Osteoblast (primary cell): ENCODE measurements at places on chromosomes 2 and 18. TPM values are rescaled to one million over a fixed set of nuclear protein-coding genes. Genes with fewer than 3 reads are reported as not detected.

ACVR1C gene
- total RNA-seq, result 0.29 and 0.36 TPM in 2 replicates

GPR39 gene
- total RNA-seq, result 3.6 and 4.4 TPM in 2 replicates

RTP5 gene
- not detected in 2 replicates for total RNA-seq

RFTN2 gene
- 14.5 and 18.6 TPM in 2 replicates for total RNA-seq

ALS2 gene
- total RNA-seq, result 38.9 and 39.1 TPM in 2 replicates

PKP4 gene
- 47.4 and 54.5 TPM in 2 replicates for total RNA-seq

RALBP1 gene
- 78.7 and 90.8 TPM in 2 replicates for total RNA-seq

IWS1 gene
- total RNA-seq, result 28.3 and 36.6 TPM in 2 replicates

TEX44 gene
- not detected in 2 replicates for total RNA-seq

KCNG2 gene
- not detected in 2 replicates for total RNA-seq

CBLN2 gene
- total RNA-seq, result under 0.01 TPM in 1 of 2 replicates, not detected in the other

FSIP2 gene
- total RNA-seq, result under 0.01 TPM in 2 replicates

NPAS2 gene
- 8.3 and 8.7 TPM in 2 replicates for total RNA-seq

PTCD3 gene
- 55.0 and 61.6 TPM in 2 replicates for total RNA-seq

SERPINB3 gene
- total RNA-seq, result not detected in 2 replicates

YPEL5 gene
- 92.3 and 94.6 TPM in 2 replicates for total RNA-seq

CYP26B1 gene
- under 0.01 TPM in 2 replicates for total RNA-seq

GALNT3 gene
- total RNA-seq, result 11.2 and 12.7 TPM in 2 replicates

DSC1 gene
- not detected in 2 replicates for total RNA-seq

ZEB2 gene
- total RNA-seq, result 119 and 128 TPM in 2 replicates

PKDCC gene
- total RNA-seq, result 1.2 and 4.0 TPM in 2 replicates

RNF152 gene
- total RNA-seq, result 3.3 and 5.0 TPM in 2 replicates

DARS1 gene
- total RNA-seq, result 100 and 119 TPM in 2 replicates

ADD2 gene
- total RNA-seq, result not detected in 2 replicates

STRADB gene
- total RNA-seq, result 43.1 and 55.7 TPM in 2 replicates

STAT4 gene
- 11.5 and 16.6 TPM in 2 replicates for total RNA-seq

SLC4A3 gene
- 2.5 and 3.8 TPM in 2 replicates for total RNA-seq
